ENCODE measurements at places on chromosomes 6 and 20.

DNA sequence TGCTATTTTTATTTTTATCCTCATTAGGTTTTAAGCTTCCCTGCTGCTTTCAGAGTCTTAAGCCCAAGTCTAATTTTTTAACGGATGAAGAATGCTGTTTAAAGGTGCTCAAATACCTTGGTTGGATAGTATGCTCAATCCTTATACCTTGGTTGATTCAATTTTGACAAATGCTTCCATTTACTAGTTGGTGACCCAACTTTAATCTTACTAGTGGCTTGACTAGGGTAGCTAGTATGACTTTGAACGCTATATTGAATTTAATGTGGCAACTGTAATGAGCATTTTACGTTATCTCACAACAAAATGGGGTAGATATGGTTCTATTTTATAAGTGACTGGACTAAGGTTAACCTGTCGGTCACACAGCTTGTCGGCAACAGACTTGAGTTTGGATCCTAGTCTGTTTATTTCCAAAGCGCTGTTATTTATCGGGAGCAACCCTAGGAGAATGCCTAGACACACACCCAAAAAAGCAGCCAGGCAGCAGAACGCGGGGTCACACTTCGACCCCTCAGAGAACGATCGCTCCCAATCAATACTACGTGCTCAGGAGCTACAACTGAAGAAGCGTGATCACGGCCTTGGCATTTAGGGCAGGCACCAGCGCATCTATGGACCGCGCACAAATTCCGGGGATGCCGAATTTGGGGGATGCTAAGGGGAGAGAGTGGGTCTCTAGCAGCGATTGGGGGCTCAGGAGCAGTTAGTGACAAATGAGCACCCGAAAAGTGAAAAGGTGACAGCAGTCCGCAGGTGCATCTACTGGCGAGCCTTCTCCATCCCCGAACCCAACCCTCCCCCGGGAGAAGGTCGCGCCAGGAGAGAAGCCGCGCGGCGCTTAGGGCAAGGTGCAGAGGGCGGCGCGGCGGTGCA lies 586 bp upstream of the ALDH5A1 start:
- no peak for DNase-seq

- peak; percentile 85 for DNase-seq
These were observed 131.6 kb downstream of the OGFRL1 start for GRCh38 chr6:71420095-71420692.

DNA sequence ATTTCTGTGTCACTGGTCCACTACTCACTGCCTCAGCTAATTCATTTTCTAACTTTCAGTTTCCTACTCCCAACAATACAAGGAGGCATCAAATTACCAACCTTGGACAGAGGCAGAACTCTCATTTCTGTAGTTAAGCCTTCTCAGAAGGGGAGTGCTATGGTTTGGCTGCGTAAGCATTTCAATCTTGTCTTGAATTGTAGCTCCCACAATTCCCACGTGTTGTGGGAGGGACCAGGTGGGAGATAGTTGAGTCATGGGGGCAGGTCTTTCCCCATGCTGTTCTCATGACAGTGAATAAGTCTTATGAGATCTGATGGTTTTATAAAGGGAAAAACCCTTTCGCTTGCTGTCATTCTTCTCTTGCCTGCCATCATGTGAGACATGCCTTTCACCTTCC lies 22.9 kb downstream of the HLA-DRA start:
- peak; percentile 5 for DNase-seq

GRCh38 chr20:6053776-6054688 lies at the start of gene LRRN4:
Gene LRRN4 (minus strand): TSS chr20:6054060. CDS start chr20:6052799, 1,261 bp downstream.
- DNase-seq: peak; percentile 25

GRCh38 chr20:47237715-47238114 lies 118.8 kb downstream of the ZMYND8 start:
- no peak for DNase-seq

- peak; percentile 20 for DNase-seq
These were observed 83.2 kb downstream of the GCLC start for GRCh38 chr6:53461696-53462095.

DNA sequence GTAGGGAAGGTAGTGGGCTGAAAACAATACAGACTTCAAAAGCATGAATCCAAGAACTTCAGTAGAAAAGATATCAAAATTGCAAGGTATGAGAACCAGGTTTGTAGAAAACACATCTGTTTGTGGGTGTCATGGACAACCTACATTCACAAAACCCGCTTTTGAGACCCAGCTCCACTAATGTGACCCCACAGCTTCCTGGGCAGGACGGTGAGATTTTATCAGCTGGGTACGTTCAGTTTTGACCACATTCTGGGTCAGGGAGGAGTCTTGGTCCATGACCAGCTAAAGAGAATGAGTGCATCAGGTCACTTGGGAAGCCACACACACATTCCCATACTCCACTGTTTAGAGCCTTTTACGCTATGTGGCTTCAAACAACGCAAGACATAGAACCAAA lies 77.1 kb downstream of the BCAS1 start:
- DNase-seq: no peak

GRCh38 chr6:131766631-131767030 lies 41.2 kb upstream of the ENPP1 start:
- no peak for DNase-seq

- DNase-seq: peak; percentile 90
These were observed 7.1 kb upstream of the PSMG4 start for GRCh38 chr6:3251462-3252314.

- no peak for DNase-seq
These were observed 15.1 kb upstream of the RPN2 start for GRCh38 chr20:37163832-37164554.

DNA sequence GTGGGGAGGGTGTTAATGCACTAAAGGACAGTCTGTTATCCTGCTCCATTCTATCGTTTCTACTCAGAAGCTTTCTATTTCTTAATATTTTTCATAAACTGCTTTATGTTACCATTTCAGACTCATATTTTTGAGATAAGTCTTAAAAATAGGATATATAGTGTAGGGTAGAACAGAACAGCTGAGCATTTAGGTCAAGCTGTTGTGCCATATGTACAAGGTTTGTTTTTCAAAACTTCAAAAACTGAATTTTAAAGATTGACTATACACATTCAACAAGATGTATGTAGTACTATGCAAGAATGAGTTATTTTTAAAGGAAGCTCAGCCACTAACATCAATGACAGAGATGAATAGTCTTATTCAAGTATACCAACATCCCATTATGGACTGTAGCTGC lies 437.1 kb downstream of the PHF3 start:
- DNase-seq: no peak

DNA sequence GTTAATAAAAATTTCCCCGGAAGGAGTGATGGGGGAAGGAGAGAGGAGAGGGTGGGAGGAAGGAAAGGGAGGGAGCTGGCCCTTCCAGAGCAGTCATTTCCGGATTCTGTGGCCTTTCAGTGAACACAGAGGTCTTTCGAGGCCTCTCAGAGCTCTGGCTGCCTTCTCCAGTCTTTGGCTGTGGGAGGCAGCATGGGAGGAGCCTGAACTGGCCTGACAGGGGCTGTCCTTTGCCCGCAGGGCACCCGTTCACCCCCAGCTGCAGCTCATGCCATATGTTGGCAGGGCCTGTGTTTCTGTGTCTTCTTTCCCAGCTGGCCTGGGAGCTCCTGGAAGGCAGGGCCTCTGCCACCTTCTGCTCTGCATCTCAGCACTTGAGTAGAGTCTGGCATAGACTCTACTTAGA lies 95.5 kb downstream of the PPP1R14C start:
- no peak for DNase-seq

- DNase-seq: peak; percentile 94
These were observed at the start of gene KCNK5 for GRCh38 chr6:39228992-39229767. Gene KCNK5 (minus strand): TSS chr6:39229475. CDS start chr6:39229111, 364 bp downstream.

DNA sequence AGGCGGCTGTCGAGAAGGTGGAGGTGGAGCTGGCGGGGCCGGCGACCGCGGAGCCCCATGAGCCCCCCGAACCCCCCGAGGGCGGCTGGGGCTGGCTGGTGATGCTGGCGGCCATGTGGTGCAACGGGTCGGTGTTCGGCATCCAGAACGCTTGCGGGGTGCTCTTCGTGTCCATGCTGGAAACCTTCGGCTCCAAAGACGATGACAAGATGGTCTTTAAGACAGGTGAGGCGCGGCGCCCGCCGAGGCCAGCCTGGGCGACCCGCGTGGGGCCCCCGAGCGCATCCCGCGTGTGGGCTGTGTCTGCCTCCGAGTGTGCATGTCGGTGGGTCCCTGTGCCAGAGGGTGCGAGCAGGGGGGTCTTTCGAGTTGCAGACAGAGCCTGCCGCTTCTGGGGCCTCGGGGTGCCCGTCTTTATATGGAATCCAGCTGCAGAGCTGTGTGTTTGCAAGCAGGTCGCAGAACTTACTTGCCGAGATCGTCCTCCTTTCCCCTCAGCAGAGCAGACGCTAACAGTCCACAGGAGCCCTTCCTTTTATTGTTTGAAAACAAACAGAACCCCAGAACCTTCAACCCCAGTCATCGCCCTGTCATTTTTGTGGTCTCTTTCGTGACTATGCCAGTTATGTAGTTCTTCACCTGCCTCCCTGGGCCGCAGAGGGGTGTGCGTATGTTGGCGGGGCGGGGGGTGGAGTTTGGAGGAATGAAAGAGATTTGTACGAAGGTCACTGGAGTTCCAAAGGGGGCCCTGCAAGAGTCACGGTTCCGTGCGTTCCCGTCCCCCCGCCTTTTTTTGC lies 766 bp downstream of the SLC16A10 start:
- DNase-seq: peak; percentile 51

DNA sequence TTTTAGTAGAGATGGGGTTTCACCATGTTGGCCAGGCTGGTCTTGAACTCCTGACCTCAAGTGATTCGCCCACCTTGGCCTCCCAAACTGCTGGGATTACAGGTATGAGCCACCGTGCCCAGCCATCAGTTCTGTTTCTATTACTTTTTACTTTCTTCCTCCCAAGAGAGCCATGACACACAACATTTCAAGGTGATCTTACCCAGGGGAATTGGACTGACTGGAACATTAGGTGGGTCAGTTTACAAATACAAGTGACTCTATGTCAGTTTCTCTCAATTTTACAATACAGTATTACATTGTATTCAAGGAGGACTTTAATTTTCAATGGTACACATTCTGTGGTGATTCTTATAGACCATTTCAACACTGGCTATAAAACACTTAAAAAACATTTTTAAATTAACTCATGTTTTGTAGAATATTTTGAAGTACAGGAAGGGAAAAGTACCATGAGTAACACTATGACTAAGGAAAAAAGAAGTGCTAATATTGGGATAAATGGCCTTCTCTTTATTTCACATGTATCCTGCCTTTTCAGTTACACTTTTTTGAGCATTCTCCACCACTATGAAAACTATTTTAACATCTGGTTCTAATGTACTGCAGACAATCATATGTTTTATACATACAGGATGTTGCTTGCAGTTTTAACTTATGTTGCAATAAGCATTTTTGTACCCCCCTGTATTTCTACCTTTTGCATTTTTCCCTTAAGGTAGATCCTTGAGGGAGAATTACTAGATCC lies 8.4 kb downstream of the TPBG start:
- DNase-seq: no peak

DNA sequence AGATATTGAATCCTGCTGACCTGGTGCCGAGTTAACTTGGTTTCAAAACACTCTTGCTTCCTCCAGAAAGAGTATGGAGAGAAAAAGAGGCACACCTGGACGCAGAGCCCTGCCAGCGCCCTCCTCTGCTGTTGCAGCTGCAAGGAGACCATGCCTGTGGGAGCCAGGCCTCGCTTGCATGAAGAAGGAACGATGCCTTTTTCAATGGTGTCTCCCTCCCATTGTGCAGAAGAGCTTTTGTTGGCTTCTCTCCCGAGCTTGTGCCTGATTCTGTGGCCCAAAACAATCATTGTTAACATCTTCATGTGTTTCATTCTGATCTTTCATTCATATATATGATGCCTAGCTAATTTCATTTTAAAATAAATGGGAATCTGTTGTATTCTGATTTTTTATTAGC lies 98.1 kb downstream of the FAM120B start:
- DNase-seq: no peak

- DNase-seq: no peak
These were observed 380.6 kb upstream of the CHD6 start for GRCh38 chr20:41998539-41999341.

DNA sequence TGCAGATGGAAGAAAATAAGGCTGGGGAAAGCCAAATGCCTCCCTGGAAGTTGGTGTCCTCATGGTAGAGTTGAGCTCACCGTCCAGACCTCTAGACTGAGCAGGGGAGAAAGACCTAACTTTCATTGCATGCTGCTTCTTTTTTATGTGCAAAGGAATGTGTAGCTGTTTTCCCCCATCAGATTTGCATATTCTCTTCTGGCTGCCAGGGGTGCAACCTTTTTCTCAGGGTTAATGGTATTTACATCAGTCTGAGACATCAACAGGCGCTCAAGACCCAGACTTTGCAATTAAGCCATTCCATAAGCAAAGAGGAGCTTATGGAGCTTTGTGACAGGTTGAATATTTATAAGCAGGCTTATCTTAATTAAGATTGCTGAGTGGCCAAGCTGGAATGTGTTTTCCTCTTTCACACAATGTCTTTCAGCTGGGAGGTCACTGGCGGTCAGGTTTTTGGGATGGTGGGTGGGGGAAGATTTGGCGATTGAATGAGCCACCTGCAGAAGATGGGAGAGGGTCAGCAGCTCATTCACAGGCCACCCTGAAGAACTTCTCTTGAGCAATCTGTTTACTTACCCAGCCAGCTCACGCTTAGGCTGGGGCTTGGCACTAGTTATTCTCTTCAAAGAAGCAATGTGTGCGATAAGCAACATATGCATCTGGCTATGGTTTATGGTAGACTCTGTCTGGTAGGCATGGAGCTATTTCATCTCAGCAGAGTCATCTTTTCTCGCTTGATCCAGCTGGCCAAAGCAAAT lies 88.6 kb downstream of the SCP2D1 start:
- peak; percentile 9 for DNase-seq

GRCh38 chr6:136470044-136470443 lies 80.2 kb downstream of the MAP7 start:
- DNase-seq: no peak

GRCh38 chr20:43963872-43964791 lies 49.5 kb downstream of the TOX2 start:
- no peak for DNase-seq

DNA sequence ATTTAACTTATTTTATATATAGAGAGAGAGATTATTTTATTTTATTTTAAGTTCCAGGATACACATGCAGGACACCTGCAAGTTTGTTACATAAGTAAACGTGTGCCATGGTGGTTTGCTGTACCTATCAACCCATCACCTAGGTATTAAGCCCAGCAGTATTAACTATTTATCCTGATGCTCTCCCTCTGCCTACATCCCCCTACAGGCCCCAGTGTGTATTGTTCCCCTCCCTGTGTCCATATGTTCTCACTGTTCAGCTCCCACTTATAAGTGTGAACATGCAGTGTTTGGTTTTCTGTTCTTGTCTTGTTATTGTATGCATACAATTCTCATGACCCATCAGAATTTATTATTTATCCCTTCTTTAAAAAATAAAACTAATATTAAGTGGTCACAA lies 34.6 kb downstream of the FKBP1C start:
- peak; percentile 10 for DNase-seq

- DNase-seq: no peak
These were observed 17.4 kb downstream of the PIGT start for GRCh38 chr20:45433316-45433715.

GRCh38 chr6:147322299-147323162 lies 118.3 kb downstream of the STXBP5 start:
- DNase-seq: no peak

DNA sequence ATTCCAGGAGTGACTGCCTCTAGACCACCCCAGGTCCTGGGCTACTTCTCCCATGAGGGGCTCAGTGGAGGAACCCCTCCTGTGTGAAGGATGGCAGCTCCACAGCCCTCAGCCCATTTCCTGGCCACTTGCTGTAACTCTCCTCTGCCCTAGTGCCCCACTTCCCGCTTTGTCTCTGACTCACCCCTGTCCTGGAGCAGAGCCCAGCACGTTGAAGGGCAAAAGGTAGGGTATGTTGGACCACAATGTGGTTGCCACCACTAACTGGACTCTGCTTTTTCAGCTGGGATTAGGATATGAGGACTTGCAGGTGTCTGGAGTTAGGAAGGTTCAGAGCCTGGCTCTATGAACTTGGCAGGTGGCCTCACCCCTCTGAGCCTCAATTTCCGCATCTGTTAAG lies 2.4 kb downstream of the MYBL2 start:
- DNase-seq: no peak

Measured in neural progenitor cell (in vitro differentiated cells).